Endothelial cell of umbilical vein (primary cell): ENCODE measurements at places on chromosomes 1 and 21. TPM values are rescaled to one million over a fixed set of nuclear protein-coding genes. Genes with fewer than 3 reads are reported as not detected.
A peak's percentile ranks its signal among the peaks of the same experiment; 100 is the strongest.

Gene AGT
- total RNA-seq: not detected in 2 replicates

GRCh38 chr1:7301664-7301981 lies 469.5 kb upstream of the VAMP3 start:
- DNase-seq: no peak

GRCh38 chr1:111484391-111485026 lies 10.7 kb downstream of the C1orf162 start:
- DNase-seq: no peak

DNA sequence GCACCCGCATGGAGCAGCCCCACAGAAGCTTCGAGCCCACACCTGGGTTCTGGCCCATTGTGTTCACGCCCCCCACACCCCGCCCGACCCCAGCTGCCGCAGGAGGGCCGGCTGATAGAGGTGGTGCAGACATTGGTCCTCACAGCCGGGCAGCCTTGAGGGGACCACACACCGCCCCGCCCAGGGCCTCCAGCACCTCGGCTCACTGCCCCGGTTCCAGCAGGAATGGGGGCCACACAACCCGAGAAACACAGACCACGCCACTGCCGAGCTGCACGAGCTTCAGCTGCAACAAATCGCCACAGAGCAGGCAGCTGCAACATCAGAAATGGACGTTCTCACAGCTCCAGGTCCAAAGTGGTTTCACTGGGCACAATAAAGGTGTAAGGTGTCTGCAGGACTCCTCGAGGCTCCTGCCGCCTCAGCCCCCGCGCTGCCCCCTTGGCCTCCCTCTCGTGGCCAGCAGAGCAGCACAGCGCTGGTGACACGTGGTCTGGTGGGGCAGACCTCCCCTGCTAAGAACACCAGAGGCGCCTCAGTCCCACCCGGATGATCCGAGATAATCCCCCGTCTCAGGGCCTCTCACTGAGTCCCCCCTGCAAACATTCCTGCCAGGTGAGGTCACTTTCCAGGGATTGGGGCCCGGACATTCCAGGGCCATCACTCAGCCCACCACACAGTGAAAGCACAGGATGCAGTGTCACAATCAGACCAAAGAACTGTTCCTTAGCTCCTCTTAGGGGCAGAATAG lies 62.3 kb upstream of the ADARB1 start:
- DNase-seq: peak; percentile 78

DNA sequence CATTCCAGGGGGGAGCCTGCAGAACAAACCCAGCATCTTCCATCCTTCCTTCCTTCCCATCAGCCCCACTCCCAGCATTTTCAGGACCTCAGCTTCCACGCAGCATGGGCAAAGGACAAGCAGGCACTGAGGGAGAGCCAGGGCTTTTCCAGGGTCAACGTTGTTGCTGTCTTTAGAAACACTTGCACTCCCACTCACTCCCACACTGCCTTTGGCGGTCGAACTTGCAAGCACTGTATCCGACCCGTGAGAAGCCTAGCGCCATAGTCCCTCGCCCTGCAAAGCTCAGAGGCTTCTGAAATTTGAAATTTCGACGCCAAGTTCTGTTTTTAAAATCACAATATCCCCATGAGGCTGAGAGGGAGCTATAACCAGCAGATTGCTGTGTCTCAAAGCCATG lies 47.4 kb downstream of the KCNAB2 start:
- DNase-seq: no peak

DNA sequence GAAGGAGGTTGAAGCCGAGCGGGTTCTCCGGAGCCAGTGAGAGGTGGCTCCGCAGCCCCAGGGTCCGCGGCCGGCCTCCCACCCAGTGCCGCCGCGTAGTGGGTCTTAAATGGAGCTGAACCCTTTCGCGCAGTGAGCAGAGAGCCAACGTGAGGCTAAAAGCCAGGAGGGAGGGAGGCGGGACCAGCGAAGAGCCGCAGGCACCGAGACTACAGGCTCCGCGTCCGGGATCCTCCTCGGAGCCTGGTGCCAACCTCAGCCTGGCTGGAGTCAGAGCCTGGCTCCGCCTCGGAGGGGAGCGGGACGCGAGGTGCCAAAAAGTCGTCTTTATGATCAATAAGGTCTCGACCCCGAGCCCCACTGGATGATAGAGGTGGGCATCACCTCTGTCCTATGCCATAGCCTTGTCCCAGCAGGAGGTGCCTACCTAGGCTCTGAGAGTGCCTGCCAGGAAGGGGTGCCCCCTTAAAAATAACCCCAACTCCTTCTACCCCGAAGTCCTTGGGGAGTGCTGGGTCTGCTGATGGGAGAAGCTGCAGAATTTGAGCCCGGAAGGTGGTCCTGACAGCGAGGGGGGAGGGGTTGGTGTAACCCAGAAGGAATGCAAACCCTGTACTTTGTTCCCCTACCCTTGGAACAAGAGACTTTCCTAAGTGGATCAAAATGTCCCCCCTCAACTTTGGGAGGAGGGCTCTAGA lies 1.6 kb downstream of the IGSF21 start:
- no peak for DNase-seq

- DNase-seq: no peak
Observed at GRCh38 chr1:188155261-188155660, 1326.5 kb downstream of the PLA2G4A start.

Gene ANXA9
- total RNA-seq: not detected in 2 replicates

DNA sequence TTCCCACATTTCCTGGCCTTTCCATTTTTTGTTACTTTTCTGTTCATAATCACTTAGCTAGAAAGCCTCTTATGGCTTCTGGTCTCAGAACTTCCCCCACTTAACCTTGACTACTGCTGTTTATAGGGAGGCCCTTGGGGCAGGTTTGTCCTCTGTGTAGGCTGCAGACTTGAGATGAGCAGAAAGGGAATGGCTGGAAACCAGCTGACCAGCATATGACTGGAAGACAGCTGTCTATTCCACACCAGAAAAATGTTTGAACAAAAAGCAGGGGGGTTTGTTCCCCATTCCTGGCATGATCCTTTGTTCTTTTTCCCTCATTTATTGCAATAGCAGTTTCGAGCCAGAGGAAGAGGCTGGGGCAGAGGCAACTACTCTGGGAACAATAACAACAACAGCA lies 4.9 kb upstream of the SH3D21 start:
- no peak for DNase-seq

DNA sequence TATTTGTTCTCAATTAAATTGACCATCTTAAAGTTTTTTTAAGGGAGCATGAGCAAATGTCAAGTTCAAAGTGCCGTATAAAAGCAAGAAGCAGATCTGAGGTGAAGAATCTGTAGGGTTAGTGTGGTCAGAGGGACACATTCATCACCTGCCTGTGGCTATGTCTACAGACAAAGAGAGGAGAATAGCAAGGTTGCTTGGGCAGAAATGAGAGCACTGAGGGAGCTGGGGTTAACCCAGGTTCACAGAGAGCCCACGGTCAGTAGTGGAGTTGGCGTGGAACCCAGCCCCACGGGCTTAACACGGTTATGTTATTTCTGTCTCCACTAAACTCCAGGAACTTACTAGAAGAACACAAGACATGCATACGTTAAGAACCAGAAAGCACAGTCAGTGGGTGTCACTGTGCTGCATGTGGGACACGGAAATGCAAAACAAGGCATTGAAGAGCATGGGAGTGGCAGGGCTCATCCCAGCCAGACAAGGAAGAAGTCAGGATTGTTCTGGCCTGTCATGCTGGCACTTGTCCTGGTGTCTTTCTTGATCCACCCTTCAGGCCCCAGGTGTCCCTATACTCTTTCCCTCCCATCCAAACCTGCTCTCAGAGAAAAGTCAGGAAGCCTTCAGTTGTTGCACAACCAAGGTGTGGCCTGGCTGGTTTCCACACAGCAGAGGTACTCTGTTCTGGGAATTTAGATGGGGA lies 95.5 kb upstream of the IVNS1ABP start:
- DNase-seq: no peak

GRCh38 chr1:88701275-88701674 lies 17.2 kb downstream of the PKN2 start:
- DNase-seq: peak; percentile 22

DNA sequence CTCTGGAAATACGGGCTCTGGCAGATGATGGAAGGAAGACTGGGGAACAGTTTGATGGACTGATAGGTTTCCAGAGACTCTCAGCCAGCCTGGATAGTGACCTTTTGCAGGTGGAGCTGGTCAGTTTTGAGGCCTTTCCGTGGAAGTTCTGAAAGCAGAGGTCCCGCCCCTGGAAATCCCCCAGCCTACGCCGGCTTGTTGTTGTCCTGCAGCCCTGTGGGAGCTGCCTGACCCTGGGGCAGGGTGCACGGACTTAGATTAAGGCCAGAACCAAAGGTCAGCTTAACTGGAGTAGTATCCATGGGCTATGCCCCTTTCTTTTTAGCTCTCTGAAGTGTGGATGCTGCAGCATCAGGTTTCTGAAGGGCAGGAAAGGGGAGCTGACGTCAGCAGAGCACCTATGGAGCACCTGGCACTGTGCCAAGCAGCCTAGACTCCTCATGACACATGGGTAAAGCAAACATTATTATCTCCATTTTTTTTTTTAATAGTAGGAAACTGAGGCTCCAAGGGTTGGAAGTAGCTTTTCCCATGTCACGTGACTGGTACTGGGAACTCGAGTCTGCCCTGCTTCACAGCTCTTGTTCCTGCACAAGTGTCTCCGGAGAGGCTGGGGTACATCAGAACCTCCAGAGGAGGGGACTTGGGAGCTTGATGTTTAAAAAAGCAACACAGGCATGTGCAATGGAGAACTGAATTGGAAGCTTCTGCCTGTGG lies 38.5 kb downstream of the IER5 start:
- no peak for DNase-seq

Gene UTS2
- not detected in 2 replicates for total RNA-seq

DNA sequence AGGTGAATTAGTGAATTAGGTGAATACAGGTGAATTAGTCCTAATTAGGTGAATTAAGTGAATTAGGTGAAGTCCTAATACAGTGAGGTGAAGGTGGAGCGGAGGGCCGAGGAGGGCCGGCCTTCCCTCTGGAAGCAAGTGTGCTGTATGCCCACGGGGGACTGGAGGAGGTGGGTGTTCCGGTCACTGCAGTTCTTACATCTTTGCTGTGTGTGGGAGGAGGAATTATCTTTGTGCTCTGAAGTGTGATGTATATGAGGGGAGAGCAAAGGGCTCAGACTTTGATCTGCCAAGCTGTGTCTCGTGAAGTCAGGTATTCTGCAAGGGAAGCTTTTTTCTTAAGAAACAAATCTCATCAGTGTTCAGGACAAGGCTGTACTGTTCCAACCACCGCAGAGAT lies 45.4 kb downstream of the AGPAT3 start:
- DNase-seq: no peak
